ENCODE measurements at places on chromosomes 1 and 21. TPM values are rescaled to one million over a fixed set of nuclear protein-coding genes. Genes with fewer than 3 reads are reported as not detected.

SHE gene
- total RNA-seq: 56.0 TPM

RGS4 gene
- 2.2 TPM for total RNA-seq

UBE2U gene
- total RNA-seq: not detected

GRCh38 chr1:21324368-21325141, 34.3 kb upstream of the ECE1 start:
- DNase-seq: peak; percentile 98

GRCh38 chr1:232428786-232429530, 201.0 kb downstream of the SIPA1L2 start:
- DNase-seq: no peak

- DNase-seq: no peak
These were observed 80.1 kb upstream of the ZC3H11B start for GRCh38 chr1:219692981-219693380.

GRCh38 chr1:155562581-155563376, at the start of gene ASH1L:
TSS of gene ASH1L (minus strand) at chr1:155562803. CDS start at chr1:155521519, 41,284 bp downstream.
- DNase-seq: peak; percentile 95

DNA sequence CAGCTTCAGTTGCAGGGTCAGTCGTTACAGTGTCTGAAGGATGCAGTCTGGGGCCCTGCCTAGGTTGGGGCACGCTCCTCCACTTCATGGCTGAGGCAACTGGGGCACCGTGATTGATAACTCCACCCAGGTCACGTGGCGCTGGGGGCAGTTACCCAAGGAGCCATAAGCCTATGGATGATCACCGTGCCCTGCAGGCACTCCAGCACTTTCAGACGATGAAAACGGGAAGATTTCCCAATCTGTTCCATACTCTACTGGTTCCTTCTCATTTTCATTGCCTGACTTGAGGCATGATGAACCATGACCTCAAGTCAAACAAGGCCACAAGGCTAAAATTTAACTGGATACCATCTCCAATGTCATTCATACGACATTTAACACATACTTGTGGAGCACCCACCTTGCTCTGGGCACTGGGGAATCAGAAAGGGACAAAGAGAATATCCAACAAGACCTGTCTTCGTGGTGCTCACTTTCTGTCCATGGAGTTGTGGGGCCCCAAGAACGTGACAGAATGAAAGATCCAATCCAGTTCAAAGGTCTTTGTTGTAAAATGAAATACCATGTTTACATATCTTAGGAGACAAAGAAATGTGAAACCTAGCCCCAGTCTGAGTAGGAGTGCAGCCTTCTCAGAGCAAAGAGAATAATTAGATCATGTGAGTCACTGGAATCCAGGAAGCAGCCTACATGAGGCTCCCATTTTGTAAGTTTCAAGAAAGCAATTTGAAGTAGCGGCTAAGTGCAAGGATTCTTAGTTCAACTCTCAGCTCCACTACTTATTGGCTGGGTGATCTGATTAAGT, 39.4 kb upstream of the SPOCD1 start:
- no peak for DNase-seq

DNA sequence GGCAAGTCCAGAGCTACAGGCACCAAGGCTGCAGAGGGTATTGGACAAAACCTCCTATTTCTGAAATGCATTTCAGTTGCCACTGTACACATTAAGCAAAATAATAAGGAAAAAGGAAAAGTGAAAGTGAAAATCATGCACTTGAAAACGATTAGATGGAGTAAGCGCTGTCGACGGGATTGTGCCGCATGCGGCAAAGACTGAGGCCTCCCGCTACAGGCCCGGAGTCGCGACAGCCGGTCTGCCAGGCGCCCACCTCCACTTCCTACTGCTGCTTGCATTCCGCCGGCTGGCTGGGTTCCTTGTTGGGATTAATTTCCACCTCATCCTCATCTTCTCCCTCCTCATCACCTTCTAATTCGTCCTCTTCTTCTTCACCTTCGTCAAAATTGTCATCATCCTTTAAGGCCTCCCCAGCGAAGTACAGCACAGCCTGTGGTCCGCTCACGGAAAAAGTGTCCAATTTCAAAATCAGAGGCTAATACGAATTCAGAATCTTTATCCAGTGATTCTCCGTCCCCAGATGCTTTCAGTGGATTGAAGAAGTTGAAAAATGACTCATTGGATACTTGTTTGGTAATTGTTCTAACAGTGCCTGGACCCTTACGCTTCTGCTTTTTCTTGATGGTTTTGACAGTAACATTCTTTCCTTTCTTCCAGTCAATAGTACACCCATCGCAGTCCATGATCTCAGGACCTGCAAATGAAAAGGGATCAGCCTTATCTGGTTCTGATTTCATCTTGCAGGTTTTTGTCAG, 38.0 kb downstream of the CD58 start:
- DNase-seq: no peak

GRCh38 chr1:7089497-7089896, 304.2 kb downstream of the CAMTA1 start:
- no peak for DNase-seq

DNA sequence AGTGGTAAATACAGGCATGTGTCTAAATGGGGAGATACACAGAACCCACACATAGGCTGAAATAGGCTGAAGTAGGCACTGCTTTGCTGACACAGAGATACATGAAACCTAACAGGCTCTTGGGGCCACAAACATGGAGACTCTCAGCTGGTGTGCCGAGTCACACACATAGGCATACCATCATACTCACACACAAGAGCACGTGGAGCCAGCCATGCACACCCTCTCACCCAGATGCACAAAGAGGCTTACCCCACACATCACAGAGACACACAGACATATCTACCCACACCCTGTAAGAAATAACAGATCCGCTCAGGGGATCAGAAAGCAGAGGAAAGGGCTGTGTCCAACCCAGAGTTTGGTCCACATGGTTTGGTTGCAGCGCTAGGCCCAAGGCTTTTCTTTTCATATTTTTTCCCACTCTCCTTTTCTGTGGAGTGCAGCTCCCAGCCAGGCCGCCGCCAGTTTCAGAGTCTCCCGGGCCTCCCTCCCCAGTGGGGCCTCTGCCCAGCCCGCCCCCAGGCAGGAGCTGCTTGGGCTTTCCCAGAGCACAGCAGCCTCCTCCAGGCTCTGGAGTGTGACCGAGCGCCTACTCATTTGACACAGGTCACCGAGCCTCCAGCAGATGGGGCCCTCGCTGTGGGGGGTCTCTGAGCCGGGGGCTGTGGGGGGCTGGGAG, 3.9 kb upstream of the POU3F1 start:
- DNase-seq: peak; percentile 55

DNA sequence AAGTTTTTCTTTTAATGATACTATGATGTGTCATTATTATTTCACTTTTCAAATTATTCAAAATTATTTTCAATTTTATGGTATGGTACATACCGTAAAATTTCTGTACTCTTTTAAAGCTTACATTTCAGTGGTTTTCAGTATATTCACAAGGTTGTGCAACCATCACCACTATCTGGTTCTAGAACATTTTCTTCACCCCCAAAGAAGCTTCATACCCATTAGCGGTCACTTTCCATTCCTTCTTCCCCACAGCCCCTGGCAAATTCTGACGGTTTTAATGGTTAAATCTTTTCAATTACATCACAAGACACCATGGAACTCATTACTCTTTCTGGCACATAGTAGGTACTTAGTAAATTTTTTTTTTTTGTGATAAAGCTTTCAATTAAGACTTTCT, 22.8 kb upstream of the ATP5PO start:
- DNase-seq: no peak

All from thyroid gland (tissue), 4 donors.